ENCODE measurements at places on chromosomes 2 and 18.

- no peak overlapping the region for H3K27ac ChIP-seq
- H3K27me3 ChIP-seq = peaks cover 15% of the 10 kb centered on the region
- no peak overlapping the region for H3K4me3 ChIP-seq
- no peaks in the 10 kb centered on the region for H3K36me3 ChIP-seq
These were observed 980 bp downstream of the SLC4A3 start for GRCh38 chr2:219628235-219628985.

GRCh38 chr18:10530002-10530401 lies 4.2 kb downstream of the NAPG start:
- peak overlapping the region; percentile 46 for H3K4me3 ChIP-seq
- H3K27me3 ChIP-seq = no peaks in the 10 kb centered on the region

DNA sequence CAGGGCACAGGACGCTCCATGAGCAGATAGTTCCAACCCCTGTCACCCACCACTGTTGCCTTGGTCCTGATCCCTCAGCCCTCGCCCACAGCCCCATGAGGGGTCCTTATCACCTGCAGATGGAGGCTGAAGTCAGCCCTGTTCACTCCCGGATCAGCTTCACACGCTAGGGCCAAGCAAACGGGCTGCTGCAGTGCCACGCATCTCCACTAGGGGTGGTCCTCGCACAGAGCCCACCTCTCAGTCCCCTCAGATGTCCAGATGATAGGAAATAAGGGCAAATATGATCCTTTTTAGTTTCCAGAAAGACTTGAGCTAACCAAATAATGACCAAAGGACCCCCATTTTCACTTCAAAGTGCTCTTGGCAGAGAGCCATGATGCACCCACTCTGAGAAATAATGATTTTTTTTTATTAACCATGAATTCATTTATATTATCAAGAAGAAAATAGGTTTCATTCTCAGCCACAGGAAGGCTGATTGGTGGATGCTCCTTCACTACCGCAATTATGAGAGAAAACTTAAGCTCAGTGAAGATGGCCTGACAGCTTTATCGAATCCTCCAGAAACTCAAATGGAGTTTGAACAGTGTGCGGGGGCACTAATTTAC lies 71.9 kb upstream of the KLHL29 start:
- no peak overlapping the region for H3K27ac ChIP-seq
- no peak overlapping the region for H3K4me3 ChIP-seq
- no peaks in the 10 kb centered on the region for H3K36me3 ChIP-seq

GRCh38 chr2:43612944-43613343 lies 17.1 kb upstream of the THADA start:
- no peak overlapping the region for H3K4me3 ChIP-seq
- no peak overlapping the region for H3K27ac ChIP-seq
- H3K36me3 ChIP-seq = no peaks in the 10 kb centered on the region
- H3K4me1 ChIP-seq = no peaks in the 10 kb centered on the region
- no peak for DNase-seq

GRCh38 chr2:159077869-159078268 lies 109.4 kb downstream of the TANC1 start:
- H3K27ac ChIP-seq = no peak overlapping the region
- H3K36me3 ChIP-seq = no peaks in the 10 kb centered on the region
- H3K4me3 ChIP-seq = no peak overlapping the region
- no peak for DNase-seq

GRCh38 chr2:129753261-129753660 lies 226.2 kb upstream of the RAB6C start:
- no peaks in the 10 kb centered on the region for H3K36me3 ChIP-seq
- no peak overlapping the region for H3K4me3 ChIP-seq
- H3K4me1 ChIP-seq = no peaks in the 10 kb centered on the region
- DNase-seq = no peak
- H3K27me3 ChIP-seq = no peaks in the 10 kb centered on the region
- no peak overlapping the region for H3K27ac ChIP-seq

DNA sequence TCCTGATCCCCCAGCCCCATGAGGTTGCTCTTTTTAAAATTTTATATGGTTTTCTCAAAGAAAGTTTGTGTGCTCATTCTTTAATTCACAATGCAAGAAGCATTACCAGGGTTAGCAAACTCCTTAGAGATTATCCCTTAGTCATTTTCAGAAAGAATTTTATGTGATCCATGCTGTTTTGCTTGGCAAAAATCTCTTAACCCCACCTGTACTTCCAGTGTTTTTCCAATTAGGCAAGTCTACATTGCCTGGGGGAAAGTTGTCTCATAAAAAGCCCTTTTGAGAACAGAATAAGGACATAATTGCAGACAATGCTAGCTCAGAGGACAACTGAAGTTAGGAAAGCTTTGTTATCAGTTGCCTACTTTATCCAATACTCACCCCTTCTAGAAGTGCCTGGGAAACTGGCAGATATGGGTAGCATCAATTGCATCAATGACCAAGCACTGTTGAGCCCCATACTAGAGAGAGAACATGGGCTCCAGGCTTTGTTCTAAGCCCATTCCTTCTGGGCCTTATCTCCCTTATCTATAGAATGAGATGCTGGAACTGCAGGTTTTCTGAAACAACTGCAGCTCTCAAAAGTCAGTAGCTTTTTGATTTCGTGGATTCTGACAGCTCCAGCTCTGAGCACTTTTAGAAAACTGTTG lies 265.9 kb upstream of the SPHKAP start:
- no peaks in the 10 kb centered on the region for H3K4me1 ChIP-seq
- DNase-seq = no peak

DNA sequence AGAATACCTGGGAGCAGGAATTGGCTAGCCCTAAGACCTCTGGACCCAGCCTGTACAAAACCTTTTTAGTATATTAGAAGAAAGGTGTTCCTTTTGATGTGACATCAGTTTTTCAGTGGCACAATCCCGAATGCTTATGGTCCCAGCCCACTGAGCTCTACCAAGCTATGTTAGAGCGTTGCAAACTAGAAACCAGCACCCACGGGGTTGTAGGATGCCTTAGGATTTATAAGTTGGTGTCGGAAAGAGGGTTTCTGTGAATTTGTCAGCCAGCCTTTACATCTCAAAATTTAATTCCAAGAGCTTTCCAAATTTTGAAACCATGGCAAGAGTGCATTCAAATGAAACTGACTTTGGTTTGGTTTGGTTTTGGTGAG lies 499 bp upstream of the LMAN1 start:
- H3K27me3 ChIP-seq = no peaks in the 10 kb centered on the region
- H3K4me1 ChIP-seq = peaks cover 24% of the 10 kb centered on the region
- peaks cover 20% of the 10 kb centered on the region for H3K36me3 ChIP-seq
- peak overlapping the region; percentile 70 for H3K4me3 ChIP-seq

DNA sequence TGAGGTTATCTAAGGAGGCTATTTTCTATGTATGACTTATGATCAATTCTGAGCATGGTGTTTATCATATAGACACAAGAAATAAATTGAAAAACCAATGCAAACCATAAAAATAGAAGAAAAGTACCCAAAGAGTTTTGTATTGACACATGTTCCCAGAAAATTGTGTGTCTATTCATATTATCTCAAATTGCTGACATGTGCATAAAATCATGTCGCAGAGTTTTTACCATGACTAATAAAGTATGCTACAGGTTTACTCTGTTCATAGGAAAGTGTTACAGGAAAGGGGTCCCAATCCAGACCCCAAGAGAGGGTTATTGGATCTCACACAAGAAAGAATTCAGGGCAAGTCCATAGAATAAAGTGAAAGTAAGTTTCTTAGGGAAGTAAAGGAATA lies 290.7 kb upstream of the NRXN1 start:
- no peaks in the 10 kb centered on the region for H3K4me1 ChIP-seq
- no peaks in the 10 kb centered on the region for H3K27me3 ChIP-seq
- H3K36me3 ChIP-seq = no peaks in the 10 kb centered on the region

GRCh38 chr2:207617011-207617671 lies 8.1 kb downstream of the METTL21A start:
- no peak for DNase-seq
- no peak overlapping the region for H3K27ac ChIP-seq
- peaks cover 57% of the 10 kb centered on the region for H3K36me3 ChIP-seq
- no peaks in the 10 kb centered on the region for H3K27me3 ChIP-seq

- H3K4me3 ChIP-seq = no peak overlapping the region
- H3K27ac ChIP-seq = no peak overlapping the region
- peaks cover 42% of the 10 kb centered on the region for H3K36me3 ChIP-seq
- H3K27me3 ChIP-seq = no peaks in the 10 kb centered on the region
These were observed 182.8 kb downstream of the NBAS start for GRCh38 chr2:15378148-15378908.

DNA sequence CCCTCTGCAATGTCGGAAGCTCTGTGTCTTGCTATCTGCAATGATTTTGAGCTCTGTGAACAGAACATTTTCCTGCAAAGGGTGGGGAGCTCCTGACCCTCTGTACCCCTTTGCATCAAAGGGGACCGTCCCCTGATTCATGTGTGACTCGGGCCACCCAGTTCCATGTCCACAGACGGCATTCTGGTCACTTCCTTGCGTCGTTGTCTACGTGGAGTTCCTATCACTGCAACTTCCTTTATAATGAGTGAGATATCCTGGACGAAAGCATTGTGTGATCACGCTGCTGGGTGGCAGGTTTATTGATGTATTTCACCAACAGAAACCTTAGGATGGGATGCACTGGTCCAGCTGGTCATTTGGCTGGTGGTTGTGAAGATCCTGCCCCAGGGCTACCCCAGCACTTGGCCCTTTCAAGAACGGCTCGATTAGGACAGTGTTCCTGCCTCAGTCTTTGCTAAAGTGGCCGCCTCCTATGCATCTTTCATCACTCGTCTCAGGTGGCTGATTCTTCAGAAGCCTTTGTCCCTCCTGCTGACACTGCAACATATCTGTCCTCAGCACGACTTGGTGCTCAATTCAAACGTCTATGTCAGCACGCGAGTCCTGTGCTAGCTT lies 202.7 kb downstream of the ACKR3 start:
- no peak overlapping the region for H3K27ac ChIP-seq
- no peak overlapping the region for H3K4me3 ChIP-seq
- H3K36me3 ChIP-seq = no peaks in the 10 kb centered on the region
- peaks cover 4% of the 10 kb centered on the region for H3K27me3 ChIP-seq

DNA sequence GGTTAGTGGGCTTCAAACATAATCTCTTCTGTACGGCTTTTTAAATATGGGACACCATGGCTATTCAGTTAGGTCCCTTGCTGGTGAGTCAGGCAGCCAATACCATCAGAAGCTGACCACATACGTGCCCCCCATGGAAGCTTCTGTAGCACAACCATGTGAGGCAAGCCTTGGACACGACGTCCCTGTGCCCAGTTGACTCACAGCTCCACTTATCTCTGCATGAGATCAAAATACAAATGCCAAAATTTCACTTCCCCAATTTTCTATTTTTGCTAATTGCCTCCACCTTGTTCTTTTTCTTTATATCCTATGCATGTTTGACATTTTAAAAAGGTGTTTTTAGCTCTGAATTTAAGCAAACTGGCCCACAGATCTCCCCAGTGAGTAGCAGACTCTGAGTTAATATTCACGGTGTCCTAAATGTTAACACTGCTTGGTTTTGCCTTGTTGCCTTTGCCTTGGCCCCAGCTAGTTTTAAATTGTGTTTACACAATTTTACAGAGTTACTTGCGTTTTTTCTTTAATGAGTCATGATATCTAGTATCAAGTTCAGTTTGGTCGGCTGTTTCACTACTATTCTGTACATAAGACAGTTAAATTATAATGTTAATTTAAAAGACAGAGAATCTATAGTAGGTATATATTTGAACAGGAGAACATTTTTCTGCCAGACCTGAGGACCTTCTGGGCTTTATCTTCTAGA lies 77.5 kb downstream of the CDCA7 start:
- H3K4me1 ChIP-seq = peaks cover 7% of the 10 kb centered on the region
- H3K4me3 ChIP-seq = no peak overlapping the region
- no peaks in the 10 kb centered on the region for H3K36me3 ChIP-seq
- H3K27me3 ChIP-seq = peaks cover 19% of the 10 kb centered on the region
- no peak overlapping the region for H3K27ac ChIP-seq
- no peak for DNase-seq

- no peak for DNase-seq
- H3K27ac ChIP-seq = no peak overlapping the region
- H3K27me3 ChIP-seq = peaks cover 38% of the 10 kb centered on the region
- no peak overlapping the region for H3K4me3 ChIP-seq
These were observed 59.7 kb downstream of the XDH start for GRCh38 chr2:31354837-31355236.

DNA sequence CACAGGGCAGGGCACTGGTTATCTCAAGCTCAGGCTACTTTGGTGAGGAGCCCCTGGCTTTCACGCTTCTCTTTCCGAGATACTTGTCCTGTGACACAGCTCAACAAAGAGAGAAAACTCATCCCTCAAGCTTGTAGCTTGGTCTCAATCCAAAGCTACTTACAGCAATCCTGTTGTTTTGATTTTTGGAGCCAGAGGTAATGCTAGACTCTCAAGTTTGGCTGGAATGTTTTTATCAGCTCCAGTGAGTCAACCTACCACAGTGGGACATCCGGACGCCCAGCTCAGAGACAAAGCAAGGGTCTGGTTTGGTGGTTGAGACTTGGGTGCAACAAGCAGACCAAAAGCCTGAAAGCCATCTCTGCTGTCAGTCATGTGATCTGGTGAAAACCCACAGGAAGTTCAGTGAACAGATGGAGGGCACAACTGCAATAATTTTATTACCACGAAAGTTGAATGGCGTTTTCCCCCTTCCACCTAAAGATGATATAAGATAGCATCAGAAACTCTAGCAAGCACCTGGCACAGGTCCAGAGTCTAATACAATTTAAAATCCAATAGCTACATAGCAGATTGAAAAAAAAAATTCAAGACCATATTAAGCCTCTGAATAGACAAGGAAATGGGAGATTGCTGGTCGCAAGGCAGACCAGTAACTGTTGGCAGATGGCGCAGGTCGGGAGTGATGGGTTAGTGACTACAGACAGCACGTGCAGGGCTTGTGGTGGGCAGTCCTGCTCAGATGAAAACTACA lies 102.3 kb upstream of the SMAD7 start:
- H3K27me3 ChIP-seq = no peaks in the 10 kb centered on the region
- DNase-seq = no peak
- H3K27ac ChIP-seq = no peak overlapping the region
- peaks cover 34% of the 10 kb centered on the region for H3K4me1 ChIP-seq
- H3K36me3 ChIP-seq = no peaks in the 10 kb centered on the region

GRCh38 chr2:9235147-9236044 lies 28.8 kb downstream of the ASAP2 start:
- no peak for DNase-seq
- H3K4me1 ChIP-seq = no peaks in the 10 kb centered on the region
- no peak overlapping the region for H3K27ac ChIP-seq
- no peaks in the 10 kb centered on the region for H3K36me3 ChIP-seq
- H3K4me3 ChIP-seq = no peak overlapping the region

GRCh38 chr2:67627456-67628207 lies 230.5 kb downstream of the ETAA1 start:
- H3K4me1 ChIP-seq = no peaks in the 10 kb centered on the region
- no peak overlapping the region for H3K4me3 ChIP-seq
- no peaks in the 10 kb centered on the region for H3K27me3 ChIP-seq
- DNase-seq = no peak
- no peak overlapping the region for H3K27ac ChIP-seq

Measured in activated CD4-positive, alpha-beta memory T cell treated with anti-CD3 and anti-CD28 coated beads for 36 hours (primary cell).